ENCODE measurements at places on chromosomes 4 and X.

DNA sequence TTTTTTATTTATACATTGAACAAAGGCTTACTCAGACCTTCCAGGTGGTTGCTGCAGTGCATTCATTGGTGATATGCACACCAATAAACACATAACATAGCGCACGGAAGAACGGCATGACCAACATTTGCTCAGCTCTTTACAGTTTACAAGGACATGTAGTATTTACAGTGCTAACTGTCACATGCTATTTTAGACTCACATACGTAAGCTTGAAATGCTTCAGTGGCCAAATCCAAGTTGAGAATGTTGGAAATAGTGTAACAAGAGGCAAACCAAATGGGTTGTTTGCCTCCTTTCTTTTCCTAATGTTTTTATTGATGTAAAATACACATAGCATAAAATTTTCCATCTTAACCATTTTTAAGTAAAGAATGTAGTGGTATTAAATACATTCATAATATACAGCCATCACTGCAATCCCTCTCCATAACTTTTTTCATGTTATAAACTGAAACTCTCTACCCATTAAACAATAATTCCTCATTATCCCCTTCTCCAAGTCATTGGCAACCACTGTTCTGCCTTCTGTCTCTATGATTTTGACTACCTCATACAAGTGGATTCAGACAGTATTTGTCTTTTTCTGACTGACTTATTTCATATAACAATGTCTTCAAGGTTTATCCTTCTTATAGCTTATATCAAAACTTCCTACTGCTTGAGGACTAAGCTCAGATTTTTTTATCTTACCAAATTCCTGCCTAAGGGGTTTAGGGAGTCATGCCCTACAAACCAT lies 1722.9 kb upstream of the AGA start:
- no peak for DNase-seq

- DNase-seq, result no peak
These were observed 209.9 kb downstream of the SHROOM3 start for GRCh38 chr4:76644831-76645485.

DNA sequence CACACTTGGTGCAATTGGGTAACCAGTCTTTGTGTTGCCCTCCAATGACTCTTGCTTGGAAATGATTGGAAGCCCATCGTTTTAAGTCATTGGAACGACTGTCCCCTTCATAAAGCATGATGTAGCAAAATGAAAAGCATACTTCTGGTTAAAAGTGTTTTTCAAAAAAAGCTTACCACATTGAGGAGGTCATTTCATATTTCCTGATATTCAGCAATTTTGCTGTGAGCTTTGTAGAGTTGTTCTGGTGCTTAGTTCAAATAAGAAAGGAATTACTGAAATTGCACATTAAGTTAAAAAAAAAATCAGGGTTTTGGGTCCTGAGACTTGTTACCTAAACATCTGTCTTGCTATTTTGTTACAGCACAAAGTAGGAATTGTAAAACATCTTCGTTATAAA lies 51.8 kb downstream of the TBL1X start:
- DNase-seq, result no peak

DNA sequence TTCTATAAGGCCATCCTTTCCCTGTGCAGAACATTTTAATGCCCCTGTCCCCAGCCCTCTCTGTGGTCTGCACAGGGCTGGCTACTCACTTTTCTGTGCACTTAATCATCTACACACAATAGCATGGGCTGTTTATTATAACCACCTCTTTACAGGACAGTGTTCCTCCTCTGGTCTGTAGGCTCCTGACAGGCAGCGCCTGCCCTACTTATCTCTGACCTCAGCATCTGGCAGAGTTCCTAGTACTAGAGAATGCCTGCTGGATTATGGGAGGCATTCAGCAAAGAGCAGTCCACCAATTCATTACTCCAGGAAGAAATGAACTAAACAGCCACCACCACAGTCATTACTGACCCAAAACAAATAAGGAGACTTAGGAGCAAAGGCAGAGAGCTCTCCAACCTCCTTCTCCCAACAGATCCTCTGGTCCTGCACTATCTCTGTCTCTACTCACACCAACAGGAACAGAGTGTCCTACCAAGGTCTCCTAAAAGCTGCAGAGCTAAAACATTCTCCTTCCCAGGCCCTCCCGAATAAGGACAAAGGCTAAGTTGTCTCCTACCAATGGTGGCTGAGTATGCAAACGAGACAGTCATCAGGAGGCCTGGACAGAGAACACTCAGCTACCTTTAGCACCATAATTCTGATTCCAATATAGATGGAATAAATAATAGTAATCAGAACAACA lies 279.2 kb downstream of the QDPR start:
- DNase-seq, result peak; percentile 1

- DNase-seq, result no peak
These were observed 10.7 kb downstream of the TLR3 start for GRCh38 chr4:186079694-186080093.

DNA sequence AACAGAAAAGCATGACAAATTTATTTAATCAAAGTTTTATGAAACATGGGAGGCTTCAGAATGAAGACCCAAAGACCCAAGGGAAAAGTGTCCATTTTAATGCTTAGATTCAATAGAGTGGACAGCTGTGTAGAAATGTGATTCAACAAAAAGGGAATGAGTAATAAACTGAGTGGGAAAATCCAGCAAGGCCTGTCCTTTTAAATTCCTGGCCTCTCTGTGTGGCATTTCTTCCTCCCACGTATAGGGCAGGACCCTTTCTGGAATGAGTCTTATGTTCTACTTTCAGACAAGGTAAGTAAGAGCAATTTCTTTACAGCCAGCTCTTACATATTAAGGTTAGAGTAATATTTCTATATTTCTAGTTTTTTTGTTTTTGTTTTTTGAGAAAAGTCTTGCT lies 14.5 kb downstream of the AASDH start:
- DNase-seq, result no peak

- no peak for DNase-seq
These were observed 38.6 kb upstream of the EDA2R start for GRCh38 chrX:66677430-66677829.

DNA sequence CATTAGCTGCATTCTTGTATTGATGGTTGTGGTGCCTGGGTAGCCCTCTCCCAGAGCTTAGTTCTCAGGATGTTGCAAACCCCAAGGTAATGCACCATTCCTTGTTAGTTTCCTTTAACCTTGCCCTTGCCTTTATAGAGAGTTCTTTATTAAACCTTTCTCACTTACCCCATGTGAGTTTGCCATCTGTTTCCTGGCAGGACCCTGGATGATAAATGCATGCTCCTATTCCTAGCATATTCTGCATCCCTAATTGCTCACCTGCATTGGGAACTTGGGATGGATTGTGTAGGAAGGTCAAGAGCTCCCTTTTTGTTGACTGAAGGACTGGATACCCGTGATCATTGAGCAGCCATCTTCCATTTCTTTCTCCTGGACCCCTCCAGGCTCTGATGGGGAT lies 59.9 kb upstream of the AP1S2 start:
- DNase-seq, result no peak

GRCh38 chr4:133131829-133132460 lies 17.1 kb upstream of the PCDH10 start:
- DNase-seq, result no peak

DNA sequence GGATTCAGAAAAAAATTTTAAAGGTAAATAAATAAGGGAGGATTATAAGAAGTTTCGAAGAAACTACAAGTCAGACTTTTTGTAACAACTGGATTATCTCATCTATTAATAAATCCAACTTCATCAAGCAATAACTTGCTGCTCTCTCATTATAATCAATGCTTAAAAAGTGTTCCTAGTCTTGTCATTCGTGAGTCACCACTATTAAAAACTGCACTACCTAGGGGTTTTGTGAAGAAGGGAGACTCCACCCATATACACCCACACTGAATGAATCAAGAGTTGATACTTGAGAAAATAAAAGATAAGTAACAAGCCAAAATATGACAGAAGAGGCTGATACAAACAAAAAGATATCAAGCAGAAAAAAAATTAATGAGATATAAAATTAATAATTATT lies 360.5 kb downstream of the ZNF674 start:
- DNase-seq, result no peak

DNA sequence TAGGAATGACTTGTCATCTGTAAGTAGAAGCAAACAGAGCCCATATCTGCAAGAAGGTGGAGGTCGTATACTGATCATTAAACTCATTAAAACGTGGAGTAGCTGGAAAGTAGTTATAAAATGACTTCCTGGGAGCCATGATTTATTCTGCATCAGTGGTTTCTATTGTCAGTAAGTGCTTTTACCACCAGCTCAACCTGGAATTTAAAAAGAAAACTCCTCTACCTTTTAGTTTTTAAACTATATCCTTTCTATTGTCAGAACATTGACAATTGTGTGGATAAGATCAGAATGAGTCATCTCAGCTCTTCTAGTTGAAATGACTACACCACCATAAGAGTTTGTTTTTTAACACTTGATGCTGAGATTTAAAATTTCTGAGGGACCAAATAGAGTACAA lies 651.2 kb upstream of the GALNT7 start:
- no peak for DNase-seq

DNA sequence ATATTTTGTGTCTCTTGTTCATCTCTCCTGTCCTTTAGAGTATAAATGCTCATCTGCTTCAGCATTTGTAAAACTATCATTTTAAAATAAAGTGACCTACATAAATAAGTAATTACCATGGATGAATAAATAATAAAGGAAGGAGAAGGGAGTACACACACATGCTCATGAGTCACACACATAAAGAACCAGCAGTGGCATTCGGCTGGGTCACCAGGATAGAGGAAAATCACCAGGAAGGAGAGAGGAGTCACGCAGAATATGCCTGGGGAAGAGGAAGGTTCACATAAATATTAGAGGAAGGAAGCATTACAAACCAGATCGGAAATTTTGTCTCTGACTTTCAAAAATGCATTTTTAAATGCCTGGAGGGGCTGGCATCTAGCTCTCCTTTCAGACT lies 38.5 kb upstream of the MED14 start:
- no peak for DNase-seq

DNA sequence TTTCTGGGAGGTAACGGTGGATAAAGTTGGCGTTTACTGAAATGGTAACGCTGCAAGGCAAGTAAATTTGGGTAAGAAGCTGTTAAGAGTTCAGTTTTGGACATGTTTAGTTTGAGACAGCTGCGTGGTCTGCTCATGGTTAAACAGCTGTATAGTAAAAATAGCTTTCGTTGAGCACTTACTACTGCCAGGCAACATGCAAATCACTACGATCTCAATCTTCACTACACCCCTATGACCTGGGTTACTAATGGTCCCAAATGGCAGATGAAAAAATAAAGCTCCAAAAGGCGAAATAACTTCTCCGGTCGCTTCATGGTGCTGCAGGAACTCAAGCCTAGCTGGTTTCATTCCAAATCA lies 22.2 kb downstream of the FABP2 start:
- DNase-seq, result no peak

DNA sequence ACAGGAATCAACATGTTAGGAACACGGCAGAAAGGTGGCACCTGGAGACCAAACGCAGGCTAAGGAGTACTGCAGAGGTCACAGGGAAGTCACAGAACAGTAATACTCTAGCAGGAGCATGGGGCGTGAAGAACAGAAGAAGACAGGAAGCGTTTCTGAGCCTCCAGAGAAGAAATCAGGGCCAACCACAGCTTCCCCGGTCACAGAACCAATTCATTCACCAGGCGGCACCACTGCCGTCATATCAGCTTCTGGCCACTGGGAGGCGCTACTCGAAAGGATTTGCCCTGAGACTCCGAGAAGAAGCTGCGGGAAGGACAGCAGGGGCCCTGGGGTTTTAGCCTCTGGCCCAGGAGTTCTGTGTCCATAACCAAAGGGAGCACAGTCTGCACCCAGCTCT lies 78.0 kb upstream of the DRD5 start:
- DNase-seq, result no peak

All from hypothalamus (tissue), 51 donors.